ENCODE measurements at places on chromosomes 2 and 18. TPM values are rescaled to one million over a fixed set of nuclear protein-coding genes. Genes with fewer than 3 reads are reported as not detected.

DNA sequence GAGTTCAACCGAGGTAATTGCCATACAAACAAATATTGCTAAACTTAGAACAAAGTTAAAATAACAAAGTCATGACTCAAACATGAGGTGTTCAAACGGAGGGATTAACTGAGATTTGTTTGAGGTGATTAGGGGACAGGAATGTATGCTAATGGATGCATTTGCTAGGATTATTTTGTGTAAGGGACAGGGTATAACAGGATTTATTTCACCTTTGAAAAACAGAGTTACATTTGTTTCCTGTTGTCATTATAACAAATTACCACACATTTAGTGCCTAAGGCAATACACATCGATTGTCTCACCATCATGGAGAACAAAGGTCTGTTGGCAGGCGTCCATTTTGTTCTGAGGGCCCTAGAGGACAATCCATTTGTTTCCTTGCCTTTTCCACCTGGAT, 304.3 kb upstream of the CNTNAP5 start:
- no peak for DNase-seq

DNA sequence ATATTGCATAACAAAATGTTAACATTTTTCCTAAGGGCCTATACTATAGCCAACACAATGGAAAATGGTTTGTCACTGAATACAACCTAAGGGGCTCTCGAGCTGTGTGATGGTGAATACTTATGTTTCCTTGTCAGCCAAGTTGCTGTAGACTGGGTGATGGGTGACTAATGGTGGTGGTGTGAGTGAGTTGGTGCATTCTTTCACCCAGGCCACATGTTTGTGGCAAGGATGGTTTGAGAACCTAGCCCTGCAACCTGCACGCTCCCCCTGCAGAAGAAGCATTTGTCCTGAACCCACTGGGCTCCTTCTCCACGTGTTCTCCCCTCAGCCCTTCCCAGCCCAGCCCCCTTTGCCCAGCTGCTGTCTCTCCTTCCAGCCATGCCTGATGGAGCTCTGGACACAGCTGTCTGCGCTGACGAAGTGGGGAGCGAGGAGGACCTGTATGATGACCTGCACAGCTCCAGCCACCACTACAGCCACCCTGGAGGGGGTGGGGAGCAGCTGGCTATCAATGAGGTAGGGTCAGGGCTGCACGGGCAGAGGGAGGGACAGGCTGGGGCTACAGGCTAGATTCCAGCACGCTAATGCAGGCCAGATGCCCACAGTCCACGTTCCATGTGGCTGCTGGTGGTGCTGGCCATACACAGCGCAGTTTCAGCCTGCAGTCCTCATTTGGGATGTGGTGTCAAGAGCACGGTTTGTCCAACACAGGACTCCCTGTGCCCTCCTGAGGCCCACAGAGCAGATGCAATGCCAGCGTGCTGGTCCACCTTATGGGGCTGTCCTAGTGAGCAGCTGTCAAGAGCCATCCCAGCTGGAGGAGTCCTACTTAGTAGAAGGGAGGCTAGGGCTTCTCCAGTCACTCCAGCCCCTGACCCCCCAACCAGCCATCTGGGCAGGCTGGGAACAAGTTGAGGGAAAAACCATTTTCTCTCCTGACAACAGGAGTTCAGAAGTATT, 65.4 kb downstream of the FAM168B start:
- DNase-seq, result no peak

- DNase-seq, result no peak
Measured at GRCh38 chr2:102276549-102277201, 34.7 kb upstream of the IL1RL1 start.

KRTCAP3 gene
- total RNA-seq, result 3.8 TPM

PID1 gene
- total RNA-seq, result 13.5 TPM

GRCh38 chr2:73850009-73850408, 21.2 kb downstream of the STAMBP start:
- DNase-seq, result no peak

- no peak for DNase-seq
Measured at GRCh38 chr2:102129951-102130646, 12.4 kb upstream of the IL1R1 start.

GRCh38 chr2:137051778-137052398, 286.5 kb downstream of the THSD7B start:
- no peak for DNase-seq

DNA sequence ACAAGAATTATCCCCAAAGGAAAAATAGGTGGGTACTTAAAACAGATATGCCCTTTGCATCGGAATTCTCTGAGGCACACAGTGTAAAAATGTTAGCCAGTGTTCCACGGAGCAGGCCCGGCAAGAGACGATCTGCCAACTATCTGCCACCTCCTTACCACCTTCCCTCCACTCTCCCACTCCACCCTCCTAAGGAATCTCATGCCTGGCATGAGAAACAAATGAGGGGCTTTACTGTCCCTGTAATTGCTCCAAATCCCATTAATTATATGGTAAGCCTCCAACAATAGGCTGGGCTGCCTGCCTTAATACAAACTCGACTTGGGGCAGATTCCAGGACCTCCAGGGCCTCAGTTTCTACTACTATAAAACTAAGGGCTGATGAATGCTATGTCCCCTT, 102.3 kb downstream of the ZBTB7C start:
- no peak for DNase-seq

DNA sequence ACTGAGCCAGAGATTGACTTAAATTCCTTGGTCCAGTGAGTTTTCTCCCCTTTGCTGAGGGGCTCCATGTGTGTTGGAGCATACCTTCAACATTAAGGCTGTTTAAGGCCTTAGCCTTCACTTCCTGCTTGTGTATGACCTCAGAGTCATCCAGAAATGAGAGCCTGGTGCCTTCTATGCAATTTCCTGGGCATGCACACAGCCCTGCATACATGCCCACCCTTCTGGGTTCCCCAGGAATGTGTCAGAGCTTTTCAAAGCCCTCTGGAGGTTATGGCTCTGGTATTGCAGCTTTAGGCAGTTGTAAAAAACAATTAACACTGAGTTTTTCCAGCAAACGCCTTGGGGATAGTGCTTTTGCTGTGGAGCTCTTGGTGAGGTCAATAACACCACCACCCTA, 16.7 kb downstream of the IL1R1 start:
- no peak for DNase-seq

GRCh38 chr18:24976502-24976901, 375.5 kb downstream of the ZNF521 start:
- DNase-seq, result no peak

DNA sequence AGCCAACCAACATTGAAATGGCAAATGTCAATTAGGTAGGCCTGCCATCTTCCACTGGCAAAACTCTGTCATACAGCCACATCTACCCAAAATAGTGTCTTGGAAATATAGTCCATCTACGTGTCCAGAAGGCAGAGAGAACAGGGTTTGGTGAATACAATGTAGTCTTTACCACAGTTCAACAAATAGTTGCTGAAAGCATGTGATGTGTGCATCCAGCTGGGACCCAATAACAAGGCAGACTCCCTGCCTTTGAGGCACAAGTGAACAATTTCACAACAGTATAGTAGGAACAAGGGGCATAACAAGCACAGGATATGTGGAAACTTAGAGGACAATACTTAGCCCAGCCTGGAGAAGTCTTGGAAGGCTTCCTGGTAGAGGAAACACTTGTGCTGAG, 72.6 kb downstream of the EVA1A start:
- DNase-seq, result no peak

EPHA4 gene
- total RNA-seq, result 18.6 TPM

- DNase-seq, result no peak
Measured at GRCh38 chr2:108612153-108612513, 77.9 kb downstream of the LIMS1 start.

TRPM8 gene
- total RNA-seq, result not detected

DNA sequence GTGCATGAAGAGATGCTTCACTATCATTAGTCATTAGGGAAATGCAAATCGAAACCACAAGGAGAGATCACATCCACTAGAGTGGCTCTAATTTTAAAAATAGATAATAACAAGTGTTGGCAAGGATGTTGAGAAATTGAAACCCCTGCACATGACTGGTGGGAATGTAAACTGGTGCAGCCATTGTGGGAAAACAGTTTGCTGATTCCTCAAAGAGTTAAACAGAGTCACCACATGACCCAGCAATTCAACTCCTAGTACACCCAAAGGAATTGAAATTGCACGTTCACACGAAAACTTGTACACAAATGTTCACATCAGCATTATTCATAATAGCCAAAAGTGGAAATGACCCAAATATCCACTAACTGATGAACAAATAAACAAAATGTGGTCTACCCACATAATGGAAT, 179.5 kb downstream of the BCL2 start:
- no peak for DNase-seq

DNA sequence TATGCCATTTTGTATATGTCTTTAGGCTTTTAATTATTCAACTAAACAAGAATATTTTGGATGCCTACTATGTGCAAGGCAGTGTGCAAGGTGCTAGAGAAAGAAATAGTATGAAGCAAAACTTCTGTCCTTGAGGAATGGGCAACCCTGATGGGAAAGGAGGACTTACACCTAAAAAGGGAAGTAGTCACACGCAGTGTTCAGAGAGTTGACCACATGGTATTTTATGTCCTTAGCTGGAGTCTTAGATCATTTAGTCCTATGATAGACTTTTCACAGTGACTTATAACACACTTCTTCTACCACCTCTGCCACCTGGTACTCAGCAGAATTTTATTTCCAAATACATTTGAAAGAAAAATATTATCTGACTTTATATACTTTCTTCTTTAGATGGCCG, 291.6 kb downstream of the PLCL1 start:
- no peak for DNase-seq

DNA sequence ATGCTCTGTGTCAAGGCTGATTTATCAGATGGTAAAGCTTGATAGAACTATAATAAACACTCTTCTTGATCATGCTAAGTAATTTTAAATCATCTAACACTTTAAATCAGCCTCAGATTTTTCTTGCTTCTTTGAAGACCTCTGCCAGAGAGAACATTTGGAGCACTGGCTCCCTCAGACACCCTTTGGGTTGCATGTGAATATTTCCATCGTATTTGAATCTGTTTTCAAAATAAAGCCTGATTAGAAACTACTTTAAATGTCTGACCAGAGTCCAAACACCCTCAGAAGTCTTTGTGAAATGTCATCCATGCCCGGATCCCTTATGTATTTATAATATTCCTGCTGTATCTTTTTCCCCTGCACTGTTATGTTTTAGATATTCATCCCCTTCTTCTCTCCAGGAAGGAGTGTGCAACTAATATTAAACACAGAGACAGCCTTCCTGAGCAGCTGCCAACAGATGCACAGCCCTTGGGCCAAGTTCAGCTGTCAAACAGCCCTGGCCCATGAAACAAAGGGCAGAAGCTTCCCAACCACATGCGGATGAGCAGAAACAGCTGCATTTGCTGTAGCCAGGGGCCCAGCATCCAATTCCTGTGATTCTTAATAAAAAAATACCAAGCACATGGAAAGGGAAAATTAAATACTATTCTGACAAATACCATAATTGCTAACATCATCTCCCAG, 46.5 kb downstream of the DPP10 start:
- no peak for DNase-seq

DNA sequence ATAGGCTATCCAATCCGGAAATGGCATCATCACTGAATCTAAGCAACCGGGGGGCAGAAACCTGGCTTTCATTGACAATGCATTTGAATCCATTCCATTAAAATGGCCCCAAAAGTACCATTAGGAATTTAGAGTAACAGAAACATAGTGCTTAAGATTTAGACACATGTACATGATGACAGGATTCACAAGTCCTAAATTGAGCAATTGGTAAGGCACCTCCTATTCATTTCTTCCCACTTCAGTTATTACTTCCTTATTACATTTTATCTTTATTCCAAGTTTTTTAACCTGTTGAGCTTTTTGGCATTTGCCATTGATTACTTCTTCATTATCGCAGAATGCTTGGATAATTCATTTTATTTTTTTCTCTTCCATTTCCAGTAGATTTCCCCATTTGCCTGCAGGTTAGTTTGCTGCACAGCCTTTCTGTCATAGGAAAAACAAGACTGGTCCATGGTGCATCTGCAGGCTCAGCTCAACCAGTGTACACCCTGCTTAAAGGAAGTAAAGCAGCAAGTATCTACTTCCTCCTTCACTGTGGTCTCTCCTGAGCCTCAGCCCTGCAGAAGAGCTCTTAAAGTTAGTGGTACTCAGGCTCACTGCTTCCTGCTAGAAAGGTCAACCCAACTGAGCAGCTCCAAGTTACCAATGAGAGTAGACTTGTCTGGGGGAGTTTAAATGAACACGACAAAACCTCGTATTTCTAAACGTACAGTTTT, 89.2 kb downstream of the DOCK10 start:
- no peak for DNase-seq

OLA1 gene
- total RNA-seq, result 73.7 TPM

GRCh38 chr2:104501342-104501741, 352.6 kb upstream of the POU3F3 start:
- no peak for DNase-seq

GRCh38 chr2:142291969-142292368, 161.2 kb upstream of the LRP1B start:
- DNase-seq, result no peak

NETO1 gene
- not detected for total RNA-seq

GRCh38 chr2:1370461-1370860, 42.8 kb upstream of the TPO start:
- no peak for DNase-seq

GRCh38 chr2:201996679-201997314, 36.9 kb upstream of the FZD7 start:
- DNase-seq, result no peak

GRCh38 chr18:41370740-41371139, 584.3 kb upstream of the PIK3C3 start:
- no peak for DNase-seq

HOXD11 gene
- total RNA-seq, result 0.66 TPM

DNA sequence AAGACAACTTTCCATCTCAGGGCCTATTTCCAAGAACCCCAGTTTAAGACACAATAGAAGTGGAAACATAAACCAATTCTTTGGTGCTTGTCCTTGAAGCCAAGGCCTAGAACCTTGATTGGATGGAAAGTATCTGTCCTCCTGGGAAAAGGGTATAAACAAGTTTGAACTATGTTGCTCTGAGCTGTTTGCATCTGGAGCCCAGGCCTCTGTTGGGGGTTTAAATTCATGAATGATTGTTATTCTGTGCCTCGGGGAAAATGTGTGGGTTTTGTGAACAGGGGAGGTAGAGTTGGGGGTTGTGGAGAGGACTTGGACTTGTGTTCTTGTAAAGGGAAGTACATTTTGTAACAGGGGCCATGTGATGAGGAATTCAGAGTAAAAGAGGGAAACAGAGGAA, 406.1 kb downstream of the SLC4A3 start:
- no peak for DNase-seq
